T-helper 2 cell (primary cell): ENCODE measurements at places on chromosomes 1 and 21.

DNA sequence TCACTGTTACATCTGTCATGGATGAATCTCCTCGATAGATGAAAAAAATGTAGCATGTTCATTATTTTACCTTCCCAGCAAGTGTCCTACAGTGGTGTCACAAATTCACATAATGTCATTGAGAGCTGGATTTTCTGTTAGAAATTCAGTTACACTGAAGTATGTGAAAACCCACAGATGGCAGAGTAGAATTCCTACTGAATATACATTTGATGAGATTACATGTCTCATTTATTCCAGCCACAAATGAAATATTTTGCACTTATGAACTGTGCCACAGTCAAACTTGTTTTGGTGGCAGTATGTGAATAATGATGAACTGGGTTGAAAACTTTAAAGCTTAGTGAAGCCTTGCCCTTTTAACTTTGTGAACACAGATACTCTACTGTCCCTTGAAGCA is 301.9 kb upstream of the DPYD start:
- DNase-seq: no peak

GRCh38 chr1:230827801-230828200 is 40.5 kb downstream of the C1orf198 start:
- no peak for DNase-seq

DNA sequence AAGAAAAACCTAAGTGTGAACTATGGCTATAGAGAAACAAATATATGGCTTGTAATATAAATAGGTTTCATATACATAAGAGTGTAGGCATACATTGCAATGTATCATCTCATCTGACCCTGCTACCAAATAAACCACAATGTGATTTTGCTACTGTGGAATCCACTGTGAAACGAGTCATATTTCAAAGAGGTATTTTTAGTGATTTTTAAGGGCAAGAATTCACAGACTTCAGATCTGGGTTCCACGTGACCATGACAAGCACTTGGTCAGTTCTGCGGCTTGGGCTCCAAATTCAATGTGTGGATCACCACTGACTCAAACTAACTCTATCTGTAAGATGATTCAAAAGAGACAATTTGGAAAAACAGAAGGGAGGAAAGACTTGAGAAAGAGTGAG is 147.0 kb upstream of the ERG start:
- DNase-seq: no peak

- no peak for DNase-seq
Measured at GRCh38 chr1:227894831-227895451, 52.8 kb downstream of the WNT9A start.

- DNase-seq: no peak
Measured at GRCh38 chr21:45498646-45499000, 43.6 kb downstream of the SLC19A1 start.

DNA sequence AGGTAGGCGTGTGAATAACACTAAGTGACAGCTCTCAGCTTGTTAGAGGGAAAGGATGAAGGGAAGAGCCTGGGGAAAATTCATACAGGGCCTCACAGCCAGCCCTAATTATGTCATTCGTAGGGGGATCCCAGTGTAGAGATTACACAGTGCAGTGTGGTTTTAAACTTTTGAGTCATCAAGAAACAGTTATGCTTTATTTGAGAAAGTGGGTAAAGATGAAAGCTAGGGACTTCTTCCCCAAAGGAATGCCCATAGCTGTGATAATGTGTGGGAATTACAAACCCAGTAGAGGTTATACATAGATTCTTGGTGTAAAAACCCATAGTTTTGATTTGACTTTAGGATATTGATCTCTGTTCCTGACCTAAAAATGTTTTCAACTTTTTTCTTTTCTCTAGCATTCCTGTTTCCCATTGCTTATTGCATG is 1.9 kb downstream of the TTF2 start:
- DNase-seq: no peak

DNA sequence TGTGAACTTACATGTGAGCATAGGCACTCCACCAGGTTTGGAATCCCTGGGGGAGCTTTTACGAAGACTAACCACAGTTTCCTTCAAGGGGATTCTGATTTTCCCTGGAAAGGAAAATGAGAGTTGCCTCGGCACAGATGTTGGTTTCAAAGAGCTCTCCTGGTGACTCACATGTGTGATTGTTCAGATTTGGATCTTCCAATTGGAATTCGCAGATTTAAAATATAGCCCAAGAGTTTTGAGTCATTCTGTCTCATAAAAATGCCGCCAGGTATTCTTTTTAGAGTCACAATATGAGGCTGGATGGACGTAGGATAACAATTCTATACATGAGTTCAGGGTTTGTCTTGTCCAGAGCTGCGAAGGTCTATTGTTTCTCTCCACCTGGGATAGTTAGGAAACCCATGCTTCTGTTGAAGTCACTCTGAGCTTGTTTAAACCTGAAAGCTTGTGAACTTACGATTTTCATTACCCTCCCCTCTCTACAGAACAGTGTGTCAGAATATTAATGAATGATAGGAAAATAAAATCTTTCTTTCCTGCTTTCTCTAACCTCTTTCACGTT is 64.9 kb downstream of the TGFB2 start:
- DNase-seq: no peak

DNA sequence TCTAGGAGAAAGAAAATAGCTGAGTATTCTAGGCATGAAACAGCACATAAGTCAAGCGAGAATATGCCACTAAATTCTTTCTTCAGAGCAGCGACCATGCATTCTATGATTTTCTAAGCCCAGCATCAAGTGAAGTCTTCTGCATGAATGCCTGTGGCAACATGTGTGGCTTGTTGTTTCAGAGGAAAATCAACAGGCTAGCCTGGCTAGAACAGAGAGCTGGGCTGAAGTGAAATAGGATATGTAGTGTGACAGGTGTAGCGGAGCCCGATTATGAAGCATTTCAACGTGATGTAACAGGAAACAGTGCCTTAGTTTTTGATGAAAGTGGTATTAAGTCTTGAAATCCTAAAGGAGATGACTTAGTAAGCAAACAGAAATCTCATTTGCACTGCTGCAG is 7.0 kb downstream of the CSDE1 start:
- no peak for DNase-seq

DNA sequence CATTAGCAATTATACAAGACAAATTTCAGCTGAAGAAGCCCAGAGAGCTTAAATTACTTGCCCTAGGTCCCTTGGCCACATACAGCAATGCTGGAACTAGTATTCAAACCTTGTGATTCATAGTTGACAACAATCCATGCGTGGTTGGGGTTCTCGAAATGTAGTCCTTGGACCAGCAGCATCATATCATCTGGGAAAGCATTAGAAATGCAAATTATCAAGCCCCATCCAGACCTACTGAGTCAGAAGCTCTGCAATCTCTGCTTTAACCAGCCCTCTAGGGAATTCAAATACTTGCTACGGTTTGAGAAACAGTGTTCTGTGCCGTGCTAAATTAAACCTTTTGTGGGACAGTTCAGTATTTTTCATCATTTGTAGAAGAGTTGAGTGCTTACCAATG is 65.1 kb downstream of the CLIC6 start:
- DNase-seq: no peak

GRCh38 chr21:17668479-17669140 is 55.9 kb upstream of the BTG3 start:
- no peak for DNase-seq

DNA sequence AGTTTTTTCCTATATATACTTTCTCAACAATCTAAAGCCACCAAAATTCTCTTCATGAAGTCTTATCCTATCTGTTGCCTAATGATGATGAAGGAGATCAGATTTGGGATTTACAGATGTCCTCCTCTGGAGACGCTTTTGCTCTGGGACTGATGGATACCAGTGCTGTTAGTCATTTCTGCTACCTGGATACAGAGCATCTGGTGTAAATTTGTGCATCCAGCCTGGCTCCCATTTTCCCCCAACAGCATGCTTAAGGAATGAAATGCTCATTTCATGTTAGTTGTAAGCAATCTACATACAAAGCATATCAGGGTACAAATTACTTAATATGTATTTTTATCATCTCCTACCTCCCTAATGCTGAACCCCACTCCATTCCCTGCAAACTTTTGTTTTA is 57.7 kb downstream of the HNRNPR start:
- DNase-seq: no peak

DNA sequence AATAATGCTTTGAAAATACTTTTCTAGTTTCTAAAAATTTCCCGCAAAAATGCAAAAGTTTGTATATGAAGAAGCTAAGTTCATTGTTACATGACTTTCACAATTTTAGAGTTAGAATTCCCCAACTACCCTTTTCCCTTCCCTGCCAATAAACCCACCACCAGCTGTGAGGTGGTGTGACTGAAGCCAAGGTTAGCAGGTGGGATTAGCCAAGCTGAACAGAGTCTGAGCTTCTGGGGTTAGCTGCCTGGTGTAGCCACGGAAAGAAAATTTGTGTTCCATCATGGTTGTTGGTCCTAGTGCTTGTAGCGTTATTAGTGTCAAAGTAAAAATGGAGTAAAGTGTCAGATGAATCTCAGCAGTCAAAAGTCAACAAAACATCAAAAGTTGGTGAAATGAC is 110.9 kb downstream of the ASTN1 start:
- DNase-seq: no peak

DNA sequence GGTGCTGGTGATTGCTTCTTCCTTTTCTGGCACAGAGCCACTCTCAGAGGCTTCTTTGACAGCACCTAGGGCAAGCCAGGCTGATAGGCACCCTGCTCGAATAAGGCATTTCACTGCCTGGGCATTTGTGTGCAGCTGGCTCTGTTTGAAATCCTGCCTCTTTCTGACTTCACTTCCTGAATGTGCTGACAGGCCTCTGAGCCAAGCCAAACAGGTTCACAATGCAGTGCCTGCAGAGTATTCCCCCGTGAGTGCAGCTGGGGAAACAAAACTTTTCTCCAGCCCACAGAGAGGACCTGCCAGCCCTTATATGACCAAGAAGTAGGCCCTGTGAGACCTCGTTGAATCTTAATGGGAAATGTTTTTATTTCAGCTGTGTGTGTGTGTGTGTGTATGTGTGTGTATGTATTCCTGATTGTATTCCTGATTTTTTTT is 10.4 kb downstream of the JUN start:
- no peak for DNase-seq

DNA sequence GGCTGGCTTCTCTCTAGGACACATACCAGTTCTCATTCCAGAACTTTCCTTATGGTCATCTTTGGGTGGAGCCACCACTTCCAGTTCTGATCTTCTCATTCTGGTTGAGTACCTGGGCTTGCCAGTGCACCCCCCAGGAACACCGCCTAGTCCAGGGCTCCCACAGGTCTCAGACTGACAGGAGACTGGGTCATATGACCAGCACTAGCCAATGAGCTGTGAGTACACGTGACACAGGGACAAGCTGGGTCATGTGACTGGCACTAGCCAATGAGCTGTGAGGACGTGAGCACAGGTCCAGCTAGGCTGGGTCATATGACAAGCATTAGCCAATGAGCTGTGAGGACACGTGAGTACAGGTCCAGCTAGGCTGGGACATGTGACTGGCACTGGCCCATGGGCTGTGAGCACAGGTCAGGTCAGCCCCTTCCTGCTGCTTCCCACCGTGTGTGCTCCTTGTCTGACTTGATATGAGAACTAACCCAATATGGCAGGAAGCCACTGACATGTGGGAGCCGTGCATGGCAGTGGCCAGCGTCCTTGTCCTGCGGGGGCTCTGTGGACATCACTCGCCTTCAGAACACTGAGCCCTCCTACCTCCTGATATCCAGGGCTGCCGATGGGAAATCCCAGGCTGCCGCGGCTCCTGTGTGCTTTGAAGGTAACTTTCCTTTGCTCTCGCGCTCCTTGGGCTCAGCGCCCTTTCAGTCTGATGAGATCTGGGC is 22.7 kb downstream of the KRTAP10-1 start:
- no peak for DNase-seq

- no peak for DNase-seq
Measured at GRCh38 chr1:32501865-32502264, 37.0 kb downstream of the ZBTB8B start.

DNA sequence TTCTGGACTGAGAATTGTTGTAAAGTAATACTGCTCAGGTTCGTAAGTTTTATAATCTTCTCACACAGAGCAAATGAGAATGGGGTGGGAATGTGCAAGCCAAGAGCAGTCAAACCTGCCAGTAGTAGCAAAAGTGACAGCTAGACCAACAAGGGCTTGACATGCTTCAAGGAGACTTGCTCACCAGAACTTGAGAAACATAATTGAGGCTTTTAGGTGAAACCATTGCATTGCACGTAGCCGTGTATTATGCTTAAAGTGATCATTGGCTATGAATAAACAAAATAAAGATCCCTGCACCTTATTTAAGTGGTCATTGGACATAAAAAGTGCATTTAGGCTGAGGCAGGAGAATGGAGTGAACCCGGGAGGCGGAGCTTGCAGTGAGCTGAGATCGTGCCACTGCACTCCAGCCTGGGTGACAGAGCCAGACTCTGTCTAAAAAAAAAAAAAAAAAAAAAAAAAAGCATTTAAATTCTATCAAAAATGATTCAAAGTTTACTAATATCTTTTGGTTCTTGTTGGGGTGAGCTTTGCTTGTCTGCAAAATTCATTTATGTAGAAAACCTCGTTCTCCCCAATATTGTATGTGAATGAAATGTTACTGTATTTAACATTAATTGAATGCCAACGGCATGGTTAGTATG is 11.8 kb upstream of the CCT8 start:
- no peak for DNase-seq

- no peak for DNase-seq
Measured at GRCh38 chr1:28790377-28791035, 21.5 kb upstream of the OPRD1 start.

GRCh38 chr1:173163222-173163621 is 43.9 kb downstream of the TNFSF4 start:
- DNase-seq: no peak

GRCh38 chr1:112358061-112358770 is 37.8 kb upstream of the CTTNBP2NL start:
- no peak for DNase-seq

GRCh38 chr1:169894424-169895145 is 889 bp upstream of the SCYL3 start:
- DNase-seq: no peak

GRCh38 chr1:5347726-5348125 is 644.5 kb downstream of the NPHP4 start:
- no peak for DNase-seq

- no peak for DNase-seq
Measured at GRCh38 chr1:54294887-54295286, 94.9 kb downstream of the MRPL37 start.

DNA sequence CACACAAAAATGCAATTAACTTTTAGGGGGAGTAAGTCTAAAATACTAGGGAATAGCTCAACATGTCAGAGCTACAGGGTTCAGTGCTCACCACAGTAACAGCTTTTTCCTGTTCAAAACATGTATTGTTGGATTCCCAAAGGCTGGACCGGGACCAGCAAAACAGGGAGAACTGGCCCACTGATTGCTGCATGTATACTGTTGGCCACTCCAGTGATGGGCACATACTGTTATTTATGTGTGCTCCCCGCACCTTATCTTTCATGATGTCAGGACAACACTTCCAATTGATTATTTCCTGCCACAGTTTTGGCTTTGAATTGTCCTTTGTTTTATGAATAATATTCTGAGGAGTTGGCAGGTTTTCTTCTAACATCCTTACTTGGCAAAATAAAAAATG is 50.7 kb downstream of the HMGB4 start:
- no peak for DNase-seq
